Stimulated activated CD8-positive, alpha-beta memory T cell treated with anti-CD3 and anti-CD28 coated beads, Interleukin-4, amount 100 ng/mL, for 1 hour (primary cell): ENCODE measurements at places on chromosomes 13 and 19.

GRCh38 chr19:17543986-17544385, 11.5 kb upstream of the COLGALT1 start:
- no peak for DNase-seq

GRCh38 chr13:65926750-65927171, 1303.4 kb downstream of the PCDH9 start:
- DNase-seq: no peak

DNA sequence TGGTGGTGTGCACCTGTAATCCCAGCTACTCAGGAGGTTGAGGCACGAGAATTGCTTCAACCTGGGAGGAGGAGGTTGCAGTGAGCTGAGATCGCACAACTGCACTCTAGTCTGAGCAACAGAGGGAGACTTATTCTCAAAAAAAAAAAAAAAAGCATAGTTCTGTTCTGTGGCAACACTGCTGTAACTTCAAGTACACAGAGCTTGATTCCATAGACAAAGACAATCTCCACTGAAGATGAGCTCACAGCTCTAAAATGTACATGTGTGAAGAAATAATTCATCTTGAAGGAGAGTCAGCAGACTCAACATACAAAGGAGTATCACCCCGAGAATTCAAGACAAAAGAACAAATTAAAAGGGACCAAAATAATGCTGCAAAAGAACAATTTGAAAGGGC, 47.8 kb downstream of the KCTD15 start:
- DNase-seq: no peak

GRCh38 chr19:4633140-4633967, 6.0 kb upstream of the TNFAIP8L1 start:
- DNase-seq: no peak

DNA sequence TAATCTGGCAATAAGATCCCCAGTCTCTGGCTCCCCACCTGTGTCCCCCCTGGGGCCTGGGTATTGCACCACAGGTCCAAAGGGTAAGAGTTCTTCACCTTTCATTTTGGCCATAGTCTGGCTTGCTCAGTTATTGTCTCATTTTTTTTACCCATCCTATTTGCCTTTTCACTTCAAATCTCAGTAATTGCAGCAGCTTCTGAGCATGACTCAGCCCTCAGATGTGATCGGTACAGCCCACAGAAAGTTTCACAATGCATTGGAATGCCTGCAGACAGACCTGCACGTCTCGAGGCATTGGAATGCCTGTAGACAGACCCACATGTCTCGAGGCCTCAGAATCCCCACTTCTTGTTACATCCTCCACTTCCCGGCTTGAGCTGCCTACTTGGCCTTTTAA, 173.6 kb downstream of the NUFIP1 start:
- no peak for DNase-seq

- DNase-seq: no peak
These were observed 5.8 kb downstream of the MLLT1 start for GRCh38 chr19:6273701-6274601.

DNA sequence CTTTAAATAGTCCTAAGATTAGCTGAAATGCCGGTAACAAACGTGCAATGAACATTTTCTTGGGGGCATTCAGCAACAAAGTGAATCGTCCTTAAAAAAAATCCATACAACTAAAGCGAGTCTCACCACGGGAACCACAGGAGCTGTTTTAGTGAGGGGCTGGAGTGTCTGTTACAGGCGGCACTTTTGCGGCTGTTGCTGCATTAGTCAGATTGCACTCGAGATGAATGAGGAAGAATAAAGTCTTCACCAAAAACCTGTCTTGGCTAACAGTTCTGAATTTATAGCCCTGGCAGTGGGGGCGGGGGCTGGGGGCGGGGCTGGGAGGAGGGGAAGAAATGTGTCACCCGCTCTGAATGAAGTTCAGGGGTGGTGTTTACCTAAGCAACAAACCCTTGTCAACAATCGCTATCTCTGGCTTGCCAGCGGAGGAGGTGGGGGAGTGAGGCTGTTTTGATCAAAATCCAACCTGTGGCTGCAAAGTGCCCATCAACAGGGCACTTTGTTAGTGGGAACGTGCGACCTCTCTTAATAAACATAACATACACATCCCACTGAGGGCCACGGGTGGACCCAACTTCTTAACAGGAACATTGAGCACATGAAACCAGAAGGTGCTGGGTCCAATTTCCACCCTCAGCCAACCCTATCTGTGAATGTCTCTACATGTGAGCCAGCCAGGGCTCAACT, 44.5 kb downstream of the RFX2 start:
- DNase-seq: no peak
